CD8-positive, alpha-beta memory T cell (primary cell): ENCODE measurements at places on chromosomes 7 and 10. TPM values are rescaled to one million over a fixed set of nuclear protein-coding genes. Genes with fewer than 3 reads are reported as not detected.

TAS2R41 gene
- not detected for total RNA-seq

TAS2R5 gene
- 1.3 TPM for total RNA-seq

KDM7A gene
- total RNA-seq: 8.5 TPM

SFTPD gene
- not detected for total RNA-seq

FEZF1 gene
- total RNA-seq: not detected

LFNG gene
- 30.8 TPM for total RNA-seq

CHRM2 gene
- total RNA-seq: not detected

OPN1SW gene
- not detected for total RNA-seq

ATP6V1F gene
- 145 TPM for total RNA-seq

SPDYE2 gene
- not detected for total RNA-seq

NDUFB8 gene
- 242 TPM for total RNA-seq

LRIT1 gene
- total RNA-seq: not detected

GPR85 gene
- total RNA-seq: not detected

ITGB8 gene
- 0.11 TPM for total RNA-seq

SPDYE3 gene
- not detected for total RNA-seq

LIPM gene
- total RNA-seq: not detected

TDRD1 gene
- 0.16 TPM for total RNA-seq

CDHR3 gene
- 1.4 TPM for total RNA-seq

VDAC2 gene
- total RNA-seq: 261 TPM

PNLIP gene
- not detected for total RNA-seq

SLC25A13 gene
- 10.8 TPM for total RNA-seq

ZCCHC24 gene
- 0.83 TPM for total RNA-seq

HMX3 gene
- total RNA-seq: not detected

KCNH2 gene
- 0.24 TPM for total RNA-seq

LEP gene
- total RNA-seq: not detected

CCL26 gene
- not detected for total RNA-seq

MLXIPL gene
- not detected for total RNA-seq

PKD2L1 gene
- total RNA-seq: not detected

EBF3 gene
- not detected for total RNA-seq

HOXA11 gene
- not detected for total RNA-seq

CHST15 gene
- 0.24 TPM for total RNA-seq
